NCI-H1105 treated with DMSO at 0.1 percent for 48 hours (cell line): ENCODE measurements at places on chromosomes 3 and 15.

DNA sequence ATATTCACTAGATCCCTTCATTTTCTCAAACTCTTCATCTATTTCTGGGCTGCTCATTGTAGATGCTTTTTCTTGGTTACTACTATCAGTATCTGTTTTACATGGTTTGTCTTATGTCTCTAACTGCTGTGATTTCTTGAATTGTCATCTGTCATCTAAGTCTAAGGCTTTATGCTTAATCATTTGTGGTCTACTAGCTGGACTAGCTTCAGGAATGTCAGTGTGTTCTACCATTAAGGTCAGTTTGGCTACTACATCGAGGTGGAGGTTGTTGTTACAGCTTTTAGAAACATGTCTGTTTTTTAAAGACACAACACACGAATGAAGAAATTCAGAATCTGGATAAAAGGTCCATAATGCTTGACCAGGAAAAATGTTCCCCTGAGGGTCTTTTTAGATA, 82.2 kb downstream of the ABI3BP start:
- no peak for DNase-seq

GRCh38 chr15:37096558-37097143, 3.7 kb downstream of the MEIS2 start:
- DNase-seq: no peak

DNA sequence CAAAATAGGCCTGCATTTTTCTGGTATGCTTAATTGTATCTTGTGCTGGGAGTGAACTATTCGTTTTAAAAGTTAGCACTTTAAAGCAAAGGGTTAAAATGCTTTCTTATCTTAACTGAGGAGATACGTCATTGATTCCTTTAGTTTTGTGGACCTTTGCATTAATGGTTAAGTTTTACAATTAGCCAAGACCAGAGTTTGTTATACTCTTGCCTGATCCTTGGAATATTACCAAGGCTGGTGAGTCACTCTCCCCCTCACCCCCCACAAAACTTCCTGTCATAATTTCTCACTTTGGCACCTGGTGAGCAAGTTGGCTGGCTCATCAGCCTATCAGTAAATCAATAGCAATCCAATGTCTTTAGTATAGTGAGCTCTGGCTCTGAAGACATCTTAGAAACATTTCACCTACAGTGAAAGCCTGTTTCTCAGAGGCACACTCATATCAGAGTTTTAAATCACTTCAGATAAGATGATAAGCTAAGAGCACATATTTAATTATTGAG, 26.7 kb downstream of the SLC2A2 start:
- no peak for DNase-seq

DNA sequence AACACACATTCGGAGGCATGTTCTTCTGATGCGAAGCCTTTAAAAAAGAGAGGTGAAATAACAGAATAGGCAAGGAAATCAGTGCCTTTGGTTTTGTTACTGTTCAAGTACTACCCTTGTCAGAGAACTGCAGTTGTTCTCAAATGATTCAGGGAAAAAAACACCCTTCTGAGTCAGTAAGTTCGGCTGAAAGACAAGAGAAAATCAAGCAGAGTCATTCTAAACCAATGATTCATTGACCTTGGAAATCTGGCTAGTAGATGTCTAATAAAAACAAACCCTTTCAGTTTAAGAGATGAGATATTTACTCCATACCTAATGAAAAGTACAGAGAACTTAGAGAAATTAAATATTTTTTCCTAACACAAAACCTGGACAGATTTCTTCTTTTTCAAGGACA, 72.7 kb upstream of the ABI3BP start:
- no peak for DNase-seq

DNA sequence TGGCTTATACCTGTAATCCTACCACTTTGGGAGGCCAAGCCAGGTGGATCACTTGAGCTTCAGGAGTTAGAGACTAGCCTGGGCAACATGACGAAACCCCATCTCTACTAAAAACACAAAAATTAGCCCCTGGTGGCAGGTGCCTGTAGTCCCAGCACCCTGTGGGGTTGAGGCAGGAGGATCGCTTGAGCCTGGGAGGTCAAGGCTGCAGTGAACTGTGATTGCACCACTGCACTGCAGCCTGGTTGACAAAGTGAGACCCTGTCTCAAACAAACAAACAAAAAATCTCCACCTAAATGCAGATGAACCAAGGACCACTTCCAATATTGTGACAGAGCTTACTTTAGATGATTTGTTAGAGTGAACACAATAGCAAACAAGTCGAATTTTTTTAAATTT, 53.7 kb downstream of the TP53BP1 start:
- DNase-seq: no peak

DNA sequence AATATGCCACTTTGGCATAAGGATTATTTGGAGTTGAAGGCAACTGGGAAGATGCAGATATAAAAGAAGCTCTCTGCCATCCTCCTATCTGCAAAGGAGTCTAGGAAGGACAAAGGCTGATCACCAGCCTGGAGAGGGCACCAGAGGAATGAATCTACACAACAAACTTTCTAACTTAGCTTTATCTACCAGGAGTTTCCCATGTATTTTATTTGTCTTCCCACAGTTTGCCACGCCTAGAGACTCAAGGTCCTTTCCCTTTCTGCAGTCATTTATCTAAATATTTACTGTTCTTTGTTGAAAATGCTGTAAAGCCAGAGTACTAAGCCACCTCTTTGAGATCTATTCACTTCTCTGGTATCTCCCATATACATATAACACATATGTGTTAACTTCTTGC, 32.2 kb downstream of the GPR176 start:
- DNase-seq: no peak

GRCh38 chr3:119400466-119400865, 62.9 kb downstream of the TMEM39A start:
- DNase-seq: no peak

DNA sequence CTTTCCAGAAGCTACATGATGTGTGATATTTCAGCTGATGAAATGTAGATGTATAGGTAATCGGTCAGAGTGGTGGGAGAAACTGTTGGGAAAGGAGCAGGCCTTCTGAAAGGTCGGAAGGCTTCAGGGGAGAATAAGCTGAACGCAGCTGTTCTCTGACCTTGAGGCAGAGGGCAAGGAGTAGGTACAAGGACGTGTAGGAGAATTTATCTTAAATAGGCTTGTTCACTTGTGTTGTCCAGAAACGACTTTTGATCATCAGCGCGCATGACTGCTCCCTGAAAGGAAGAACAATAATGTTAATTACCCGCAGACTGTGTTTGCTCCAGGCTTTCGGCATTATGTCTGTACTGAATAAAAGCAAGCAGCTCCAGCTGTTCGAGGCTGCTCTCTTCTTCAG, 39.6 kb downstream of the GPR160 start:
- no peak for DNase-seq

DNA sequence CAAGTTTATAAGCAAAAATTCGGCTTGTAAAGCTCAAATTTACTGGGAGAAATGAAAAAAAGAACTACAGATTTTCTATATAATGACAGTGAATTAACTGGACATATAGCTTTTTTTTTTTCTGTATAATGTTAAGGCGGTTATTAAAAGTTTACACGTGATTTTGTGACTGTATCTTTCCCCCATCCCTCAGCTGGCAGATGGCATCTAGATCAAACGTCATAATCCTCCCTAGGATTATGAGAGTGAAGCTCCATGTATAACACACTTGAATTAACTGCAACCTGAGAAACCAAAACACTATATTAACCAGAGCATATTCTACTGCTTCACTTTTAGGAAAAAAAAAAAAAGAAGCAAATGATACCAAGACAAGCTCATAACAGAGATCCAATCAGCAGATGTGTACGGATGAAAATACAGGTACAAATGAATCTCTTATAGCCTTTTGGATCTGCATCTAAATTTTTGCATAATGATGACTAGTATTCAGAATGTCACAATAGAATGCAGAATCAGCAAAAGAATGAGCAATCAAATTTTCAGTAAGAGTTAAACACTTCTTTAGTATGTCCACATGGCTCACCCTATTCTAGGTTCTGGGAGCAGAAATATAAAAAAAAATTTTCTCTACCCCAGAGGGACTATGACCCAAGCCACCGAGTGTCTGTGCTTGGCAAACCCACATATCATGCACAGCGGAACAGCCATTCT, 12.4 kb downstream of the MOBP start:
- DNase-seq: no peak

DNA sequence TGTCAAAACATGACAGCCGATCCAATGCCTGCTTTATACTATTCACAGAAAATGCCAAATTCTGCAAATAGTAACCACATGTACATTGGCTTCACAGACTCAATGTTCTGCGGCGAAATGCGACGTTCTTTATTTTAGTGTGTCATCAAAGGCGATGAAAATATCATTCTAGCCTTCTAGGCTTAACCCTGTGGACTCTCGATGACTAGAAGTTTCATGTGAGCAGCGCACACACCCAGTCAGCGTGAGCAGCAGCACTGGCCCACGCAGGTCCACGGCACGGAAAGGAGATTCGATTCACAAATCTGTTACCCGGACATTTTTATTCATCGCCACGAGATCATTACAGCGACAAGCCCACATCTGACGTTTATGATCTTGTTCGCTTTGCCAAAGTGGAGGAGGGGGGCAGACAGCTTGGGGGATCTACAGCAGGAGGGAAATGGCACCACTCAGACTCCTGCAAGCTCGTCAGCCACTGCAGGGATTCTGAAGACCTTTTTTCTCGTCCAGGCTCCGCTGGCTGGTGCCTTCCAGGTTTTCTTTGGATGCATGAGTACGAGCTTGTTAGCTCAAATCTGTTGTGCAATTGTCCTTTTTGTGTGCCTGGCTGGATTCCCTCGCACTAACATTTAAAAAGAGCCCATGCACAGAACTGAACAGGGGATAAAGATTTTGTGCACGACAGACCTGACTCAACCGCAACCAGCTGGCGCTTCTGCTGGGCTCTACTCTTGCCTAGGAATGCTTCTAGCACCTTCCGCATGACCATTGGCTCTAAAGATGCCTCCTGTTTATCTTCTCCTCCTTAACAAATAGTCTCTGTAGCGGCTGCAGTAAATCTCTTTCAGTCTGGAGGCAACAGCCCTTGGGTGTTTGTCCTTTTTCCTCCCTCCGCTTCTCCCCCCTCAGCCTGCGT, 938.4 kb downstream of the MCTP2 start:
- no peak for DNase-seq

- no peak for DNase-seq
These were observed 3.6 kb upstream of the DAZL start for GRCh38 chr3:16608816-16609215.

DNA sequence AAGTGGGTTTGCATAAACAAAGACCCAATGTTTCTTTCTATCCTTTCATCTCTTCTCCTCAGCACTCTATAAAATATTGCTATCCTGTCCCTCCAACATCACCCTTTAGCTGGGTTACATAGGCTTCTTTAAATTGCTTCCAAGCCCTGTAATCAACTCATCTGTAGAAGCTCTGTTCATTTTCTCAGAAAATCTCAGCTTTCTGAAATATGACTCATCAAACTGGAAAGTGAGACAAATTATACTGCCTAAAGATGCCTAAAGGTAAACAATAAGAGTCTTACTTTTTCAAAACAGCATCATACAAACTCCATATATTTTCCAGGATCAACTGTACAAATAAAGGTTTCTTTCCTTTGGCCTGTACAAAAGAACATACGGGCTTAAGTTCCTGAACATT, 33.8 kb downstream of the EFL1 start:
- DNase-seq: no peak

DNA sequence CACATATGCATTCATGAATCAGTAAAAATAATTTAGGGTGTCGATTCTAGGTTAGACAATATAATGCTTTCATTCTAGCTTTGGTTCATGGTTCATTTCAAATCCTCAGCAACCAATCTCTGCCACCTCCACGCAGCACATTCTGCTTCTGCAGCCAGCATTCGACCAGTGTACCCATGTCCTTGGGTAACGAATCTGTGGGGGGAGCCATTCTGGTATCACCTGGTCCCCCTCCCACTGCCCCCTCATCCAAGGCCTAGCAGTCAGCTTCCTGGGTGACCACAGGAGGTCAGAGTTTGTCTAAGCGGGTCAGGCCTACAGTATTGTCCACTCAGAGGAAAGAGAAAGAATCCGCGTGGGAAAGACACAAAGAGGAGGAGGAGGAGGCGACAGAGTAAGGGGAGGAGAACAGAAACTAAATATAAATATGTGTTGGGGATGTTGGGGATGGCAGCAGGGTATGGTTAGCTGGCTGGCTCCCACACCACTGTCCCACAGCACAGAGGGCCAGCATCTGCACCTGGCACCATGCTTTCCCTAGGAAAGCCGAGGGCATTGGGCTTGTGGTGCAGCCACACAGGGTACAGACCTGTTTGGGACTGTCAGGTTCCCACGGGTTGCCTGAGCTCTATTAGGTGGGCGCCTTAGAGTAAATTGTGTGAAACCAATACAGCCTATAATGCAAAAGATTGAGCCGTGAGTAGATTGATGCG, 12.1 kb downstream of the PAK6 start:
- no peak for DNase-seq

GRCh38 chr15:83030021-83030420, 18.6 kb upstream of the C15orf40 start:
- no peak for DNase-seq

DNA sequence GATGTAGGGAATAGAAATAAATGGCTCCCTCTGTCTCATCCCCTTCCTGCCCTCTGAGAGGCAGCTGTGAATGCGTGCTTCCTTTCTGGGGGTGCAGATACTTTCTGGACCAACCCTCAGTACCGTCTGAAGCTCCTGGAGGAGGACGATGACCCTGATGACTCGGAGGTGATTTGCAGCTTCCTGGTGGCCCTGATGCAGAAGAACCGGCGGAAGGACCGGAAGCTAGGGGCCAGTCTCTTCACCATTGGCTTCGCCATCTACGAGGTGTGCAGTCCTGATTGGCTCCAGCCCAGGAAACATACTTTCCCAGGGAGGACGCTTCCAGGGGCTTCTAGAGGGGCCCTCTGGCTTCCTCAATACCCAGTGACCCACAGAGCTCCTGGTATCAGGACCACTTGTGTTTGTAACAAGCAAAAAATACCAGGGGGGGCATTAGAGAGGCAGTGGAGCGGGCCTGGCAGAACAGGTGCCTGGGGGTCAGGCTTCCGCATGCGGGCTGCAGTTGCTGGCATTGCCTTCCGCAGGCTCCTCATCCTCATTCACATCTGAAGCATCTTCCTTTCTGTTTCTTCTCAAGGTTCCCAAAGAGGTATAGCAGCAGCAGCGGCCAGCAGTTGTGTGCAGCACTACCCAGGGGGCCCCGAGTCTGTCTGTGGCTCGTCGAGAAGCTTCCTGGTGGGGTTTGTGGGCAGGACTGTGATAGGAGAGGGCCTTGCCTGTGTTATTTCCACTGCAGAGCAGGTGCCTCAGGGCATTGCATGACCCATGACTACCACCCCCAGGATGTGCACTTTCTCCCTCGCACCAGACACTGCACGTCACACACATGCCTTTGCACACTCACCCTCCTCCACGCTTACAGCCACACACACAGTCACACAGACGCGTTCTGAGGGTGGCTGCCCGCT, 42.5 kb downstream of the CAPN3 start:
- no peak for DNase-seq
